ENCODE measurements at places on chromosomes 7 and 10.

DNA sequence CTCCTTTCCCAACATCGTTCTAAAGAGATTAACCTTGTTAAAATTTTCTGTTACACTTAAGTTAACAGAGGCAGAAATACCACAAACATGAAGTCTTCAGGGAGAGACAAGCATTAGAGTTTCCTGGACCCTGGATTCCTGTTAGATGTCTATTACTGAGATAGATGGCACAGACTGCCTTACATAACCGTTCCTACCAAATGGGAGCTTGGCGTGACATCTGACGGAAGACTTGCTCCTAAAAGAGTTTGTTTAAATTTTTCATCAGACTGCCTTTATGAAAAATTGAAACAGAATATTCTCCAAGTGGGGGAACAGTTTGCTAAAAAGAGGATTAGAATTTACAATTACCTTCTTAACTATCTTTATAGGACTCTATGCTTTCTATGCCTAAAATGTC lies 22.7 kb downstream of the ANK3 start:
- no peak for DNase-seq

DNA sequence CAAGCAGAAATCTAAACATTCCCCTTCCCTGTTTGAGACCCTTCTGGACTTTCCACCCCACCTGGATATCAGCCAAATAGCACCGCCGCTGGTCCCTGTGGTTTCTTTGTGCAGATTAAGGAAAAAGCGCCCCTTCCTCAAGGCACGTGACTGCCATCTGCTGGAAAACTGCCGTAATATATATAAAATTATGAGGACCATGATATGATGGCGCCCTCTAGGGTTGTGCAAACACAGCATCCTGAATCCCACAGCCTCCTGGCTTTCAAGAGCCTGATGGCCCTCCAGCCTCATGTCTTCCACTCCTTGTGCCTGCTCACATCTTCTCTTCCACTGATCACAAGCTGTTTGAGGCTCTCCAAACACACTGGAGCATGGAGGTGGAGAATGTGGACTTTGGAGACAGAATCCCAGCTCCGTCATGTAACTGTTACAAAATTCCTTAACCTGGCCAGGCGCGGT lies 121.3 kb downstream of the MYL10 start:
- DNase-seq: no peak

DNA sequence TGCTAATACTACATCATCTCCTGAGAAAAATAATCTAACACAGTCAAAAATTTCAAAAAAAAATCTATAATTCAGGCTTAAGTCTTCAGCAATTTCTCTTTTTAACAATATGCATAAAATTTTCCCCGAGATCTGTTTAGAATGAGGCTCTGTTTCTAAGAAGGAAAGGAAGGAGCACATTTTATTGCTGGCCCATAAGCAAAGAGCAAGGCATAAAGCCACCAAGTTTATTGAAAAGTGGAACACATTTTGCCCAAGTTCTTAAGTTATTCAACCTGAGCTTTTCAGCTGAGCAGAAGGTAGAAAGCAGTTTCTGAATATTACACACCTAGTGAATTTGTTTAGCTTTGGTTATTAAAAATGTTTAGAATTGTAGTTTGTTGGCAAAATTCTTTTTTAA lies 73.9 kb downstream of the AGMO start:
- no peak for DNase-seq

DNA sequence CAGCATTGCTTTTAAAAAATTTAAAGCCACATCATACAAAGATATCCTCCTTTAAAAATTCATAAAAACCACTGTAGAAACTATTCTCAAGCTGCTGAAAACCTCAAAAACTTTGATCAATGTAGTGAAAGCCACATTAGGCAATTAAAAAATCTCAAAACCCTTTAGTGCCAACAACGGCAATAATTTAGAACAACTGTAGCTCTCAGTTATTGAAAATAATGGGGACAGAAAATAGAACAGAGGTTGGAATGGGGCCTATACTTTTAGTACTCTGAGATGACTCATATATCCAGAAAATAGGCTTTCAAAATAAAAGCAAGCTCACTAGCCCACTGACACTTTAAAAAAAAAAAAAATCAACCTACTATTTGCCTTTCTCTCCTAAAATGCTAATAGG lies 87.5 kb downstream of the GSAP start:
- DNase-seq: no peak

DNA sequence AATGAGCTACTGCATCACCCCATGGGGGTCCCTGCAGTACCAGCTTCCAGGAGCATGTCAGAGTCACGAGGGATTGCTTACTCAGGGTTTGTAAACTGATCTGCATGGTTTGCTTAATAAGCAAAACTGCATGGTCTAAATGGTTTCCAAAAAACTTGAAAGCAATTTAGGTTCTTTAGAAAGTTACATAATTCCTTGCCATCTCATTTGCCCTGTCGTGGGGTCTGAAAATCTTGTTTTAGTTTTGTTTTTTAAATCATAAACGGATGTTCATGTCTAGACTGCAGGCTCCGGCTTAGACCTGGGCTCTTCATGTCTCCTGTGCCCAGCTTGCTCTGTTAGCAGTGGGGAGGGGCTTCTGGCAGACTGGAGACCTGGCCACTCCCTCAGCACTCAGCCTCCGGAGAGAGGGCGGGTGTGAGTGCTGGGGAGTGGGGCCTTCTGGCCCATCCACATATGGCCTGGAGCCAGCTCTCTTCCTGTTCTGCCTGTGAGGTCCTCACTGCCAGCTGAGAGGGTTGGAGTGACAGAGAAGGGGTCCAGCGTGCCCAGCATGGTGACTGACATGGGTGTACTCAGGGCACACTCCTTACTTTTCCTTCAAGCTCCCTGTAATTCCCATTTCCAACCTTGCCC lies 17.5 kb downstream of the PRF1 start:
- DNase-seq: no peak

- no peak for DNase-seq
These were observed 568.1 kb upstream of the LRRN3 start for GRCh38 chr7:110522761-110523200.

- DNase-seq: no peak
These were observed 323.4 kb downstream of the PARD3 start for GRCh38 chr10:34491678-34492077.

DNA sequence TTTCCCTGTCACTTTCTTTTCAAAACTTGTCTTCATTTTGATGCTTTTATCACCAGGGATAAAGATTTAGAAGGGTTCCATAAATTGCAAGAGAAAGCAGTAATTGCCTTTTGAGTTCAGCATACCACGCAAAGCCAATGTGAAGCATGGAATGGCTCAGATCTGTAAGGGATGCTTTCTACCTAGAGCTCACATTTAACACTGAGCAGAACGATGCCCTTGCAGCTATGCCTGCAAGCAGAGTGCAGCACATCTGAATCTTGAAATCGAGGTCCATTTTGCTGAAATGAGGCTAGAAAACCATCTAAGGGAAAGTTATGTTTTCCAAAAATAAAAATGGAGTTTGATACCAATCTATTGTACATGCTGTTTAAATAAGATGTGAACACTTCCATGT lies 171.2 kb upstream of the CELF2 start:
- DNase-seq: no peak

DNA sequence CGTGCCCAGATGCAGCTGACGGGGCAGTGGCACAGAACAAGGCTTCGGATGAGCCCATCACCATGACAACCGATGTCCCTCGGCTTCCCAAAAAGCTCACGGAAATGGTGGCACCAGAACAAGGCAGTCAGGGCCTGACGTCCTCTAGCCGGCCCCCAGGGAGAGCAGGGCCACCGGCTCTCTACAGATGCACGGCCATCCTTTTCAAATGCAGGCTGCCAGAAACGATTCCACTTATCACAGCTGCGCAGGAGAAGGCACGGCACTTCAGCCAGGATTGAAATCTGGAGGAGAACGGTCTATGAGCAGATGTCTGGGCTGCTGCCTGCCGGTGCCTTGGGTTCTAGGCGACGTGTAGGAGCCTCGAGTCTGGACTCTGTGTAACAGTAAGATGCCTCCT lies 223.8 kb downstream of the ZMYND11 start:
- DNase-seq: no peak

DNA sequence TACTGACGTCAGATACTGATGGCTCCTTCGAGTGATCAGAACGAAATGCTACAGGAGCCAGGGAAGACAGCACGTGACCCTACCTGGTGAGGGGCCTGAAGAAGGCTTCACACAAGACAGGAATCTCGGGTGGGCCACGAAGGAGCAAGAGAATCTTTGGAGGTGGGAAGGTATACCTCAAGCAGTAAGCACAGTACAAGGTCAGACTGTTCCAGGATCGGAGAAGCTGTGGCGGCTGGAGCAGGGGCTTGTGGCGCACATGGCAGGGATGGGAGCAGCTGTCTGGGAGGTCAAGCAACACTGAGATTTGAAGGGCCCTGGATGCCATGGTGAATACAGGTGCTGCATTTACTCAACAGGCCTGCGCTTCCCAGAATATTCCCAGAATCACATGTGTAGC lies 45.4 kb downstream of the C10orf143 start:
- no peak for DNase-seq

All from AG08396 (cell line).